ENCODE measurements at places on chromosomes 1 and 21. TPM values are rescaled to one million over a fixed set of nuclear protein-coding genes. Genes with fewer than 3 reads are reported as not detected.

The CHRM3 gene
- 0.08 TPM for total RNA-seq

The CSF3R gene
- total RNA-seq: 4.1 TPM

- peaks cover 12% of the 10 kb centered on the region for H3K36me3 ChIP-seq
- H3K4me3 ChIP-seq: no peak overlapping the region
- H3K27ac ChIP-seq: no peak overlapping the region
- no peak for DNase-seq
- H3K27me3 ChIP-seq: no peaks in the 10 kb centered on the region
Measured at GRCh38 chr1:155882235-155882634, 22.9 kb downstream of the SYT11 start.

The OR2M3 gene
- total RNA-seq: not detected

GRCh38 chr21:32626621-32627196 lies 14.5 kb upstream of the CFAP298 start:
- no peak overlapping the region for H3K4me3 ChIP-seq
- peaks cover 17% of the 10 kb centered on the region for H3K36me3 ChIP-seq
- no peaks in the 10 kb centered on the region for H3K27me3 ChIP-seq
- DNase-seq: no peak

- no peaks in the 10 kb centered on the region for H3K36me3 ChIP-seq
- peak; percentile 35 for DNase-seq
- H3K27ac ChIP-seq: peak overlapping the region; percentile 75
- H3K4me3 ChIP-seq: peak overlapping the region; percentile 99
- peaks cover 74% of the 10 kb centered on the region for H3K4me1 ChIP-seq
- H3K27me3 ChIP-seq: no peaks in the 10 kb centered on the region
Measured at GRCh38 chr1:11736746-11737639, 1.1 kb downstream of the AGTRAP start.

- no peak overlapping the region for H3K27ac ChIP-seq
- H3K4me1 ChIP-seq: no peaks in the 10 kb centered on the region
- no peak overlapping the region for H3K4me3 ChIP-seq
- DNase-seq: no peak
Measured at GRCh38 chr1:225373155-225373554, 54.7 kb downstream of the LBR start.

DNA sequence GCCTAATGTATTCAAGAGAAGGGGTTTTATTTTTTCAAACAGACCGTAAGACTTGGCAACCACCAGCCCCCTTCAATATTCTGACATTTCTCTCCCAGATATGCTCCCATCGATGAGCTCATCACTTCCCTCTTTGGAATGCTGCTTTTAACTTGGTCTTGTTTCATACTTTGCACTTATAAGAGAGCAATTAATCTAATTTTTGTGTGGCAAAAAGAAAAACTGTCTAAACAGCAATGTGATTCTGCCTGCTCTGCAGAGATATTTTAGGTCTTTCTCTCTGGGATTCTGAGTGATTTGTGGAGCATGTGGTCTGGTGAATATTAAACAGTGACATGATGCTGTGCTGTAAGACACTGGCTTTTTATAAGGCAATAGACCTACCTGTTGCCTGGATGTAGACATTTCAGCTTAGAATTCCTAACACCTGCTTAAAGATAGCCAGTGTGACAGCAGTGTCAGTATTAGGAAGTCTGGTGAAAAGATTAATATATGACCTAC lies 284.8 kb downstream of the BACH1 start:
- no peak overlapping the region for H3K4me3 ChIP-seq
- no peaks in the 10 kb centered on the region for H3K36me3 ChIP-seq
- H3K4me1 ChIP-seq: no peaks in the 10 kb centered on the region
- no peak overlapping the region for H3K27ac ChIP-seq
- DNase-seq: no peak

- no peak overlapping the region for H3K4me3 ChIP-seq
- H3K4me1 ChIP-seq: no peaks in the 10 kb centered on the region
- H3K27me3 ChIP-seq: no peaks in the 10 kb centered on the region
- no peak overlapping the region for H3K27ac ChIP-seq
Measured at GRCh38 chr1:111927652-111928051, 61.8 kb downstream of the KCND3 start.

- no peaks in the 10 kb centered on the region for H3K27me3 ChIP-seq
- H3K4me3 ChIP-seq: peak overlapping the region; percentile 73
- peaks cover 33% of the 10 kb centered on the region for H3K36me3 ChIP-seq
- H3K4me1 ChIP-seq: peaks cover 67% of the 10 kb centered on the region
- DNase-seq: peak; percentile 81
Measured at GRCh38 chr1:160707236-160708064, 4.2 kb downstream of the CD48 start.

DNA sequence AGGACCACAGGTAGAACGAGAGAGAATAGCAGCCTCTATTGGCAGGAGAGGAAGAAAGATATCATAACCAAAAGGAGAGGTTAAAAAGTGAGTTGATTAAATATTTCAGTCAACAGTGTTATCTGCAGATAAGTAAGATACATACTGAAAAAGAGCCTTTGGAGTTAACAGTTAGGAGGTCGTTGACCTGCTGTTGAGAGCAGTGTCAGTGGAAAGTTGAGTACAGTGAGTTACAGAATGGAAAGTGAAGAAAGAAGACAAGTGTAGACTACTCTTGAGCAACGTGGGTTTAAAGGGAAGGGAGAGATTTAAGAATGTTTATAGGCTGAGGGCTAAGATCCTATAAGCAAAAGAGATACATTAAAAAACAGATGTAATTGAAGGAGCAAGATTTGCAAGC lies 30.2 kb downstream of the GNAT2 start:
- H3K36me3 ChIP-seq: peaks cover 83% of the 10 kb centered on the region
- DNase-seq: no peak
- H3K27ac ChIP-seq: no peak overlapping the region
- no peaks in the 10 kb centered on the region for H3K27me3 ChIP-seq

The PIGV gene
- total RNA-seq: 4.7 TPM

The BMP8B gene
- total RNA-seq: 0.06 TPM

GRCh38 chr1:201881617-201882016 lies 7.1 kb upstream of the SHISA4 start:
- H3K27me3 ChIP-seq: no peaks in the 10 kb centered on the region
- H3K27ac ChIP-seq: no peak overlapping the region
- H3K4me3 ChIP-seq: no peak overlapping the region
- H3K4me1 ChIP-seq: no peaks in the 10 kb centered on the region
- no peaks in the 10 kb centered on the region for H3K36me3 ChIP-seq

- no peak overlapping the region for H3K4me3 ChIP-seq
- no peaks in the 10 kb centered on the region for H3K4me1 ChIP-seq
- H3K27ac ChIP-seq: no peak overlapping the region
Measured at GRCh38 chr1:232620356-232620969, 9.5 kb downstream of the SIPA1L2 start.

The S100A8 gene
- 23.8 TPM for total RNA-seq

The CBS gene
- total RNA-seq: 0.39 TPM

DNA sequence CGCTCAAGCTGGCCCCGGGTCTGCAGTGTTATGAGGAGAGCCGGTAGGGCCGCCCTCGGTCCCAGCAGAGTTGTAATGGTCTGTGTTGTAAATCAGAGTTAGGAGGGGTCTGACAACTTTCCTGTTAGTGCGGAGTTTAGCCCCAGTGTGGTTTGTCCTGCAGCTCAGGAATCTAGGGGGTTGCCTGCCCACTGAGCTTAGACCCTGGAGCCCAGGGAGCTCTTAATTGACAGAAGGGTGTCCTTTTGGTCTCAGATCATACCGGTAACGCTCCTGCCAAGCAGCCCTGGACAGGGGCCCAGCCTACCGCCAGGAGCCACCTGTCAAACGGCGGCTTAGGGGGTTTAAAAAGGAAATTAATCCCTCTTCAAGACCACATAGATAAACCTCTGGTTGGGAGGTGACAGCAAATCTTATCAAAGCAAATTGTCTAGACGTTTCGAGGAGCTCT lies 164.4 kb downstream of the DYRK1A start:
- no peaks in the 10 kb centered on the region for H3K36me3 ChIP-seq
- peaks cover 31% of the 10 kb centered on the region for H3K27me3 ChIP-seq
- H3K4me3 ChIP-seq: no peak overlapping the region
- no peaks in the 10 kb centered on the region for H3K4me1 ChIP-seq

DNA sequence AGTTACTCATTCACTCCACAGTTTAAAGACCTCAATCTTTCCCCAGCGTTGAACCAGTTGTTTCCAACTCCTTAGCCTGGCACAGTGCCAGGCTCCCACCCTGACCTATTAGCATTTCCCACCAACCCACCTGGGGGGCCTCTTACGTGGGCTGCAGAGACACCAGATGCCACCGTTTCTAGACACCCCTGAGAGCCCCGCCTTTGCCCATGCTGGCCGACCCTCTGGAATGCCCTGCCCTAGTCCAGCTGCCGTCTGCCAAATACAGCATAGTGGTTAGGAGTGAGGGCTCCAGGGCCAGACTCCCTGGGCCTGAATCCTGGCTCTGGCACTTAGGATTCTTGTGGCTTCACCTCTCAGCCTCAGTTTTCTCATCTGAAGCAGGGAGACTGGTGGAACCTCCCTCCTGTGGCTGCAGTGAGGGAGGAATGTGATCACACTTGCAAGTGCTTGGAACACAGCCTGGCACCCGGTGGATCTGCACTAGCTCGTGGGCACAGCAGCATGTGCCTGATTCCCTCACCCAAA lies 65.2 kb downstream of the TMCO4 start:
- no peaks in the 10 kb centered on the region for H3K27me3 ChIP-seq
- peaks cover 56% of the 10 kb centered on the region for H3K36me3 ChIP-seq
- DNase-seq: no peak
- H3K27ac ChIP-seq: no peak overlapping the region

DNA sequence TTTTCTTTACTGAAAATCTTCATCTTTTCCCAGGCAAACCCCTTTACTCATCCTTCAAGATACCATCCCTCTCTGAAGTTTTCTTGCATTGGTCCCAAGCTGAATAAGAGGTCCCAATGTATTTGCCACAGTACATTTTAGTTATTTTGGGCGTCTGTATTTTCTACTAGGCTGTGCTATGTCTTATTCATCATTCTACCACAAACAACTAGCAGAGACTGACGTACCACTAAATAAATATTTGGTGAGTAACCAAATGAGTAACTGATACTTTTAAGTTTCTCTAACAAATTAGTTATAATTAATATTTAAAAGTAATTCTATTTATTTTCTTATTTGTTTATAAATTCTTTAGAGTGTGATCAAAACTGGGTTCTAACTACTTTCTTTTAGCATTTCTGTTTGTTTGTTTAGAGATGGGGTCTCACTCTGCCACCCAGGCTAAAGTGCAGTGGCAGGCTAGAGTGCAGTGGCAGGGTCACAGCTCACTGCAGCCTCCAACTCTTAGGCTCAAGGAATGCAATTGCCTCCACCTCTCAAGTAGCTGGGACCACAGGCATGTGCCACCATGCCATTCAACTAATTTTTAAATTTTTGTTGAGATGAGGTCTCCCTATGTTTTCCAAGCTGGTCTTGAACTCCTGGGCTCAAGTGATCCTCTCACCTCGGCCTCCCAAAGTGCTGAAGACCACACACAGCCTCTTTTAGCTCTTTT lies 33.1 kb downstream of the NDC1 start:
- H3K27ac ChIP-seq: no peak overlapping the region
- H3K27me3 ChIP-seq: no peaks in the 10 kb centered on the region
- DNase-seq: no peak
- H3K36me3 ChIP-seq: peaks cover 68% of the 10 kb centered on the region

The FCRL5 gene
- not detected for total RNA-seq

The SGIP1 gene
- total RNA-seq: not detected

DNA sequence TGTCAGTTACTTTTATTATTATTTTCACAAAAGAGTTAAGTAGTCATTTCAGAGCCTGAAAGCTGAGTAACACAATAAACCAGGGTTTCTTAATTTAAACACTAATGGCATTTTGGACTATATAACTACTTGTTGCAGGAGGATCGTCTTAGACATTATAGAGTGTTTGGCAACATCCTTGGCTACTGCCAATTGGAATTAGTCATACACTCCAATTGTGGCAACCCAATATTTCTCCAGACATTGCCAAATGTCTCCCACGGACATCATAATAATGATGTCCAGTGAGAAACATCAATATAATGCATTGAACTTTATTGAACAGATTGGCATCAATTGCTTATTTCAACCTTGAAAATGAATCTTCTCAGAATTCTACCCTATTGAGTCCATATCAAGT lies 441.9 kb upstream of the ADGRL4 start:
- no peaks in the 10 kb centered on the region for H3K36me3 ChIP-seq
- H3K27ac ChIP-seq: no peak overlapping the region
- H3K4me3 ChIP-seq: no peak overlapping the region
- DNase-seq: no peak
- no peaks in the 10 kb centered on the region for H3K27me3 ChIP-seq

GRCh38 chr1:113857776-113858175 lies 13.7 kb downstream of the PTPN22 start:
- peaks cover 10% of the 10 kb centered on the region for H3K4me1 ChIP-seq
- no peak for DNase-seq
- H3K36me3 ChIP-seq: peaks cover 46% of the 10 kb centered on the region
- H3K4me3 ChIP-seq: no peak overlapping the region

Data from CD4-positive, alpha-beta T cell (primary cell).